ENCODE measurements at places on chromosomes 5 and 9.

GRCh38 chr9:135705376-135705775, 3.4 kb downstream of the KCNT1 start:
- no peak overlapping the region for H3K27ac ChIP-seq
- H3K4me1 ChIP-seq = peaks cover 5% of the 10 kb centered on the region
- no peak for DNase-seq
- no peak overlapping the region for H3K4me3 ChIP-seq
- H3K27me3 ChIP-seq = peaks cover 13% of the 10 kb centered on the region

DNA sequence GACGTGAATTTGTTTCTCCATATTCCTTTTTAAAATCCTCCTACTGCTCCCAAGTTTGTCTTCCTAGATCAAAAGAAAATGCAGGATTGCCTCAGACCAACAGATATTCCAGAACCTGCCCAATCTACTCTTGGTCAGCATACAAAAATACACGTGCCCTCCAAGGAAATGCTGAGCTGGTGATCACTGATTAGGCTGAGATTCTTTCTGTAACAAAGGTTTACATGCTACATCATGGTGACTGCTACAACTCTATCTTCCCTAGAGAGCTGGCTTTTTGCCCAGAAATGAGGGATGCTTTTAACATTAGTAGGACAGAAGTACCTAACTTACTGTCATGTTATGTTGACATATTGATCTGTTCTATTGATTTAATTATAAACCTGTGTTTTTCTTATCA, 35.5 kb downstream of the OR2Y1 start:
- no peaks in the 10 kb centered on the region for H3K27me3 ChIP-seq
- no peaks in the 10 kb centered on the region for H3K4me1 ChIP-seq
- no peak overlapping the region for H3K4me3 ChIP-seq
- no peak for DNase-seq
- H3K27ac ChIP-seq = no peak overlapping the region

- DNase-seq = peak; percentile 48
- peaks cover 92% of the 10 kb centered on the region for H3K36me3 ChIP-seq
- H3K27me3 ChIP-seq = no peaks in the 10 kb centered on the region
- H3K4me1 ChIP-seq = no peaks in the 10 kb centered on the region
Measured at GRCh38 chr5:151115272-151115905, 34.6 kb upstream of the TNIP1 start.

DNA sequence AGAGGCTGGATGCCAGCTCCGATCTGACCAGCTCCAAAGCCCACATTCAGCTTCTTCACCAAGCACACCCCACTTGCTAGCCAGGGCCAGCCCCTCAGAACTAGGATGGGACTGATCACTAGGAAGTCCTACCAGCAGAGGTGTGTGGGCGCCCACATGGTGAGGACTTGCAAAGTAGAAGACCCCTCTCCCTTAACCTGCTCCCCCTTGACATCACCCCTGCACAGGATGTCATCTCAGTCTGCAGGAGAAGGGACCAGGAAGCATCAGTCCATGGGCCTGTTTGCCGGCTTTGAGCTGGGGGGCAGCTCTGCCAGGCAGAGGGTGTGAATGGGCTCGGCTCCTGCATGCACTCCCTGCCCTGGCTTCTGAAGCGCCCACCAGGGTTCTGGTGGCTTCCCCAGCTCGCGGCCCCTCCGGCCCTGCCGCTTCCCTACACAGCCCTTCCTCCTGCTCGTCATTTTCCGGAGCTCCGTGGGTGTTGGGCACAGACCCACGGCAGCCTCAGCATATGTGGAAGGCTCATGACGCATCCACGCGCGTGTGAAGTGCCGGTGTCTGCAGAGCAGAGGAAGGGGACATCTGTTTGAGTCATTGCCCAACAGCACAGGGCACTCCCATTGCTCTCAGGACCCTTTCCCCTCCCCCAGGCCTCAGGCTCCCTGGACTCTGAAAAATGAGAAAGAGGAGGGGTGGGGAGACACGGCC, 3.7 kb upstream of the FAM78A start:
- no peak overlapping the region for H3K4me3 ChIP-seq
- no peaks in the 10 kb centered on the region for H3K27me3 ChIP-seq
- no peak overlapping the region for H3K27ac ChIP-seq
- H3K4me1 ChIP-seq = peaks cover 25% of the 10 kb centered on the region

DNA sequence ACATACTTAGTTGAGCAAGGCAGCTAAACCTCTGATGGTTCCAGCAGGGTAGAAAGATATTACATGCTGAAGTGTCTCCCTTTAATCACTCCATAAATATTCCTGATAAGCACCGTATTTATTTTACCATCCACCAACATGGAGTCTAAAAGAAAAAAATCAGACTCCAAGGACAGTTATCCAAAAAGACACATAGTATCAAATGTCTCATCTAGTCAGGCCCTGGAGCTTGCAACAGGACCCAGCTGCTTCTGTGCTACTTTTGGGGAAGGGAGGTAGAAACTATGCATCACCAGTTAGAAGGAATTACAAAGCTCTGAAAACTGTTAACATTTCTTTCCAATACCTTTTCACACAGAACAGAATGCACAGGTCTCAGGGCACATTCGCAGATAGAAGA, 88.1 kb downstream of the S1PR3 start:
- H3K27me3 ChIP-seq = no peaks in the 10 kb centered on the region
- no peaks in the 10 kb centered on the region for H3K4me1 ChIP-seq
- H3K27ac ChIP-seq = no peak overlapping the region
- no peak for DNase-seq
- H3K36me3 ChIP-seq = no peaks in the 10 kb centered on the region

DNA sequence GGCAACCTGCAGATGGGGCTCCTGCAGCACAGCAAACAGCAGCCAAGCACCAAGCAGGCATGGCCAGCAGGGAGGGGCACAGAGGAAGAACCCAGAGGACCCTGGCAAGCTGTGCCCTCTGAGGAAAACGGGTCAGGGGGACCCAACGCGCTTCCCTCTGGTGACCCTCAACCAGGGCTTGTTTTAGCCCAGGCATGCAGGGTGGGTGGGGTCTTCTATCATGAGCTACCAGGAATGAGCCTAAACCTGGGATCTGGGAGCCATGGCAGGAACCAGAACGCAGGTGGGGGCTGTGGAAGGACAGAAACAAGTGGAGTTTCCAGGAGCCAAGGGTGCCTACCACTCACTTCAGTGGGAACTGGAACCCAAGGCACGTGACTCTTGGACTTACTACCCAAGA, 20.9 kb downstream of the IPPK start:
- H3K4me1 ChIP-seq = no peaks in the 10 kb centered on the region
- no peak overlapping the region for H3K4me3 ChIP-seq
- H3K27ac ChIP-seq = no peak overlapping the region
- no peaks in the 10 kb centered on the region for H3K27me3 ChIP-seq
- DNase-seq = no peak

DNA sequence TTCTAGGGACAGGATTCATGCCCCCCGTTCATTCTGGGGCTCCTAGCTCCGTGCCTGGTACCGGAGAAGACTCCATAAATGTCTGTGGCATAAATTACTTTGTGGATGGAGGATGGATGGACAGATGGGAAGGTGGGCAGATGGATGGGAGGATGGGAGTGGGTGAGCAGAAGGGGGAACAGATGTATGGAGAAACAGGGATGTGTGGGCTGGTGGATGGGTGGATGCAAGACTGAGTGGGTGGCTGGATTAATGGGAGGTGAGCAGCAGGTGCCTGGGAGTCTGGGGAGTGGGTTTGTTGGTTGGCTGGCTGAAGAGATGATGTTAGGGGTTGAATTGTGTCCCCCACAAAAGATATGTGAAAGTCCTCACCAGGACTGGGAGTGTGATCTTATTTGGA, 43.5 kb downstream of the SARDH start:
- no peak overlapping the region for H3K4me3 ChIP-seq
- H3K4me1 ChIP-seq = no peaks in the 10 kb centered on the region
- H3K27me3 ChIP-seq = no peaks in the 10 kb centered on the region
- no peaks in the 10 kb centered on the region for H3K36me3 ChIP-seq

DNA sequence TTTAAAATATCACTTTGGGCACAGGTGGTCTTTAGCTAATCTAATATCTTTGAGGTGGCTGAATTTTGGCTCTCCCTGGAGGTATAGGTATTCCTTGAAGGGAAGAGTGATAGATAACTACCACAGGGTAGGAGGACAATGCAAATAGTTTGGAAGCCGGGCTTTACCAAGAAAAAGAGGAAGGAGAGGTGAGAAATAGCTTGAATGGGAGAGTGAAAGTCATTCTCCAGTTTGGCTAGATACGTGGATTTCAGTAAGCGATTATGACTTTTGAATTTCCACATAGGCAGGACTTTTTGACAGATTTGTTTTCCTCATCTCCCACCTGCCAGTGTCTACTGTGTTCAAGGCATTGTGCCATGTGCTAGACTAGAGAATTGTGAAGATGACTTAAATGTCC, 45.5 kb downstream of the RASA1 start:
- no peak for DNase-seq
- no peaks in the 10 kb centered on the region for H3K36me3 ChIP-seq
- H3K27me3 ChIP-seq = no peaks in the 10 kb centered on the region
- no peak overlapping the region for H3K4me3 ChIP-seq
- no peak overlapping the region for H3K27ac ChIP-seq

Measured in effector memory CD4-positive, alpha-beta T cell (primary cell).